ENCODE measurements at places on chromosomes 12 and 14.

DNA sequence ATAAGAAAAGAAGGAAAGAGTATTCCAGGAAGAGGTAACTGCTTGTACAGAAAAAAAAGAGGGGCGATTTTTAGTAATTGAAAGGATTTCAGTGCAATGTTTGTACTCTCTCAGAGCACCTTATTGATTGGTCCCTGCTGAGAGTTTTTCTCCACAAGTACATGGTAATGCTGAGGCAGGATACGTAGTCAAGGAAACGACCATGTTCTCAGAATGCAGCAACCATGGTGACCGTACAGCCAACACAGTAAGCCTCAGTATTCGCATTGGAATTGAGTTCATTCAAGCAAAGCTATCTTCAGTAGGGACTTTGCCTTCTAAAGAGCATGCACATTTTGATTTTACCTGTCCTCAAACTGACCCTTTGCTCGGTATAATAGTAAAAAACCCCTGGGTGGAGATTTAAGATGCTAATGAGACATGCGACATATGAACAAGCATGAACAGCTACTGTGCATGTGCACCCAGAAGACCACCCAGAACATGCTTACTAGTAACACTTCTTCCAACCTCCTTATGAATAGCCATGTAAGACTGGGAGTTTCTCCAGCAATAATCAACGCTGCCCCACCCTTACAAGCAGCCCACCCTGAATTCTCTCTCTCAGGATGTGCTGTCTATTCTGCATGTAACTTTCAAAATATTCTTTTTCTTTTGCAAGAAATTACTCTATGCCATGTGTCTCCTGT, 6.2 kb upstream of the SLC41A2 start:
- DNase-seq = no peak

- no peak for DNase-seq
These were observed 374.7 kb downstream of the DIO2 start for GRCh38 chr14:79836577-79836976.

DNA sequence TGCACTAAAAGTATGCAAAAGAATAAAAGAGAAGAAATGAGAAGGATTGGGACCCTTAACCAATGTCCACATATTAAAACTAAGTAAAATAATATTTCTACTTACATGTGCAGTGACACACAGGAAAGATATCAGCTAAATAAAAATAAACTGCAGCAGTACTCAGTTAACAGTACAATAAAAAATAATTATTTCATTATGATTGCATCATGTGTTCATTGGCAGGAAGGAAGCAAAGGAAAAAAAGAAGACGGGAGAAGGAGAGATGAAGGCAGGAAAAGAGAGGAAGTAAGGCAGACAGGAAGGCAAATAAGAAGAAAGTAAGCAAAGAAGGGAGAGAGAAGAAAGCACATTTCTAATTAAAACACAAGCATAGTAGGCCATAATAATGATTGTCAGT, 33.0 kb downstream of the RASSF9 start:
- no peak for DNase-seq

- no peak for DNase-seq
These were observed 29.2 kb downstream of the ZC3H14 start for GRCh38 chr14:88592031-88592430.

- DNase-seq = no peak
These were observed 44.8 kb downstream of the WDR20 start for GRCh38 chr14:102184316-102185035.
